CD4-positive, alpha-beta T cell (primary cell): ENCODE measurements at places on chromosomes 5 and 9. TPM values are rescaled to one million over a fixed set of nuclear protein-coding genes. Genes with fewer than 3 reads are reported as not detected.

Gene SLC34A3
- total RNA-seq, result not detected

Gene PTBP3
- total RNA-seq, result 100.0 TPM

DNA sequence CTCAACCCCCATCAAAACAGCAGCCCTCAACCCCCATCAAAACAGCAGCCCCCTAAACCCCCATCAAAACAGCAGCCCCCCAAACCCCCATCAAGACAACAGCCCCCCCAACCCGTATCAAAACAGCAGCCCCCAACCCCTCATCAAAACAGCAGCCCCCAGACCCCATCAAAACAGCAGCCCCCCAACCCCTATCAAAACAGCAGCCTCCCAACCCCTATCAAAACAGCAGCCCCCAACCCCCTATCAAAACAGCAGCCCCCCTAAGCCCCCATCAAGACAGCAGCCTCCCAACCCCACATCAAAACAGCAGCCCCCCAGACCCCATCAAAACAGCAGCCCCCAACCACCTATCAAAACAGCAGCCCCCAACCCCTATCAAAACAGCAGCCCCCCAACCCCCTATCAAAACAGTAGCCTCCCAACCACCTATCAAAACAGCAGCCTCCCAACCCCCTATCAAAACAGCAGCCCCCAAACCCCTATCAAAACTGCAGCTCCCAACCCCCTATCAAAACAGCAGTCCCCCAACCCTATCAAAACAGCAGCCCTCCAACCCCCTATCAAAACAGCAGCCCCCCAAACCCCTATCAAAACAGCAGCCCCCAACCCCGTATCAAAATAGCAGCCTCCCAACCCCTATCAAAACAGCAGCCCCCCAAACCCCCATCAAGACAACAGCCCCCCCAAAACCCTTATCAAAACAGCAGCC lies 1.2 kb downstream of the TPPP start:
- no peaks in the 10 kb centered on the region for H3K36me3 ChIP-seq
- H3K27ac ChIP-seq, result no peak overlapping the region
- DNase-seq, result no peak
- peaks cover 13% of the 10 kb centered on the region for H3K4me1 ChIP-seq

Gene DAB2
- total RNA-seq, result 0.47 TPM

- no peak for DNase-seq
- H3K4me1 ChIP-seq, result no peaks in the 10 kb centered on the region
- no peak overlapping the region for H3K4me3 ChIP-seq
- H3K27me3 ChIP-seq, result no peaks in the 10 kb centered on the region
Observed at GRCh38 chr5:566636-567309, 42.5 kb upstream of the SLC9A3 start.

DNA sequence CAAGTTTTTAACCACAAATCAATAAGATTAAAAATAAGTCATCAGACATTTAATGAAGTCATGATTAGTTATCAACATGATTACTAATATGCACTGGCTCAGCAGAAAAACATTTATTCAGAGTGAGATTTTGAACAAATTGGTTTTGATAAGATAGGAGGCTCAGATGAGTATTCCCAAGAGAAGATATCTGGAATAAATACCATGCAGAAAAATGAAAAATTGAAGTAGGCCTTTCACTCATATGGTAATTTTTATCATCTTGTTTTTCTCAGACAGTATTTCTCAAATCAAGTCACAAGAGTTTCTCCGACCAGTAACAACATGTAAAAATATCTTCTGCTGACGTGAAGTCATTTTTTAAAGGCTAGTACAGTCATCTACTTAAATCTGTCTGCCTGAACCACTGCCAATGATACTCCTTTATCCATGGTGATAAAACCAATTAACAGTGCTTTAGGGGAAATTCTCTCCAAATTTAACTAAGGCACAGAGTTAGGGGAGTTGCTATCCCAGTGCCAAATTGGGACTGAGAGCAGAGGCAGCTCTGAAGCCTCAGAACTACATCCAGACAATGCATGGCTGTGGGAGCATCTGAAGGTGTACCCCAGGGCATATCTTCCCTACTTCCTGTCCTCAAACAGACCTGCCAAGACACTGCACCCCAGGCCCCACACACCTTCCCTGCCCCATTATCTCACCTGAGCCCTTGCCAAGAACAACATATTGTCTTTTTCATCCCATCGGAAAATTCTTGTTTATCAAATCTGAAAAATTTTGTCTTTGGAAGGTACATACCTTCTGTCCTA lies 105.5 kb upstream of the TSLP start:
- no peaks in the 10 kb centered on the region for H3K36me3 ChIP-seq
- peaks cover 2% of the 10 kb centered on the region for H3K27me3 ChIP-seq
- no peaks in the 10 kb centered on the region for H3K4me1 ChIP-seq
- no peak overlapping the region for H3K27ac ChIP-seq

Gene GMCL2
- total RNA-seq, result not detected

DNA sequence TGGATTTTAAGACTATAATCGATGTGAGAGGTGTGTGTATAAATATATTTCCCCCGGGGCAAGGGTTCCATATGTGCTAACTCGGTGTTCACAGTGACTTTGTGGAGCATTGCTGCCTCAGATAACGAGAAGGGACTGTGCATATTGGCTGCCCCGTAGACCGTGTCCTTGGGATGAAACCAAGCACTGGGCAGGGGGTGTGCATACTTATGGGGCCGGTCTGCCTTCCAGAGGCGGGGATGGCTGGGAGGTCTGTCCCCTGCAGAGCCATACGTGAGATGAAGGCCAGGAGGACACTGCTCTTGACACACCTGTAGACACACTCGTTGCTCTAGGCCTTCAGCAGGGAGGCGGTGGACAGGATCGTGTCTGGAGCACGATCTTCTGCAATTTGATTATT lies 56.0 kb upstream of the ZNF354A start:
- H3K4me1 ChIP-seq, result no peaks in the 10 kb centered on the region
- H3K27ac ChIP-seq, result no peak overlapping the region
- no peaks in the 10 kb centered on the region for H3K36me3 ChIP-seq
- no peak for DNase-seq
- no peak overlapping the region for H3K4me3 ChIP-seq

DNA sequence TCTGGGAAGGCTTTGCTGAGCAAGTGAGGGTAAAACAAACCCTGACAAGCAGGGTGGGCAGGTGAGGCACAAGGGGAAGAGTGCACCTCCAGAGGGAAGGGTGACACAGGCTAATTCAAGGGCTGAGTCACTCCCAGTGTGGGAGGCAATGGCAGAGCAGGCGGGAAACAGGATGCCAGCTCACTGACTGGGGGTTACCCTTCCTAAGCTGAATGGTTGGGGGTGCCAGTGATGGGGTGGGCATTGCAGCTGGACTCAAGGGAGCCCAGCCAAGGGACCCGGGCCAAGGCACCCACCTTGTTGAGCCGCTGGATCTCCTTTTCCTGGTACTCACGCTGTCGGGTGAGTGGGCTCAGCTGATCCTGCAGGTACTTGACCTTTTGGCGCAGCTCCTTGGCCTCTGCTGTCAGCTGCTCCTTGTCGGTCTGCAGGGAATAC lies 18.4 kb downstream of the GPX3 start:
- H3K4me1 ChIP-seq, result no peaks in the 10 kb centered on the region
- H3K27me3 ChIP-seq, result no peaks in the 10 kb centered on the region

Gene LHX6
- total RNA-seq, result not detected

DNA sequence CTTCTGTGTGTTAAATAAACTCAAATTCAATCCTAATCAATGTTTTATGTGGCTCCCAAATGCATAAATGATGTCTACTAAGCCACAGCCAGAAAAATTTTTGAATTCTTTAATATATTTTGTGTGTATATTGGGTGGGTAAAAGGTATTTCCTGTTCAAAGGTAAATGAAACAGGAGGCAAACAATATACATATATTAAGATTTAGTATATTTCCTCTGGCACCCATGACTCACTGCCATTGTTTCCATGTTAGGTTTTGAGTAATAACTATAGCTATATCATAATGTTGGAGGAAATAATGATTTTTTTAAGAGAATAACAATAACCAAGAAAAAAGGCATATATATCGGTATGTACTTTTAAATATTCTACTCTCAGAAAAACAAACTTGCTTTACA lies 1071.9 kb upstream of the CDH10 start:
- H3K36me3 ChIP-seq, result no peaks in the 10 kb centered on the region
- no peak for DNase-seq
- no peaks in the 10 kb centered on the region for H3K27me3 ChIP-seq
- H3K4me1 ChIP-seq, result no peaks in the 10 kb centered on the region
- H3K4me3 ChIP-seq, result no peak overlapping the region

DNA sequence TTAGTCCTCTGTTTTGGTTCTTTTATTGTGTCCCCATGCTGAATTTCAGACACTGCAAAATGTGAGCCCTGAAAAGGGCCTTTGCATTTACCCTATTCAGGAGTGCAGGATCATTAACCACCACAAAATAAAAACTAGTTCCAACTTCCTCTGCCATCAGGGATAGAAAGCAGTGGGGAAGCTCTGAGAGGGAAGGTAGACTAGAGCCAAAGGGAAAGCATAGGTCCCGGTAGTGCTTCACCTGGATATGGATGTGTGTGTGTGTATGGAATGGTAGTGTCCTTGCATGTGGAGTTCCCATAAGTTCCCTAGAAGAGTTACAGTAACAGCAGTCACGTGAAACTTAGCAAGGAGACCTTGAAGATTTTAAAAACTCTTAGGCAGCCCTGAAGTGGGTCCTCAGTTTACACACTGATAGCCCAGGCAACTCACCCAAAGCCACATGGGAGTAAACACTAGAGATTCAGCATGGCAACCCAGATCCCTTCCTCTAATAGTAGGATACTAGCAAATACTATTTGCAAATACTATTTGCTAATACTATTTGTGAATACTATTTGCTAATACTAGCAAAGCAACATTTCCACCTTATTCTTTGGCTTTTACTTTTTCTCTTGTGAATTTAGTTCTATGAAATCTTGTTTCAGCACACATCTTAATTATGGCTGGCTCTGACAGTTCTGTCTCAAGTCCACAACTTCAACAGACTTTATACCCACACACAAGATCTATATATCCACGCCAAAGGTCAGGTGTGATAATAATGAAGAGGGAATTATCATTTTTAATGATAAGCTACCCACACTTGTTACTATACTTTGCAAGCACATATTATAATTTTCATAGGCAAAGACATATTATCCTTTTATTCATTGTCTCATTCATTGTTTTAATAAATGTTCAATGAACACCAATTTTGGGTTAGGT lies 70.4 kb upstream of the IFNE start:
- H3K4me3 ChIP-seq, result no peak overlapping the region
- no peaks in the 10 kb centered on the region for H3K36me3 ChIP-seq
- no peak for DNase-seq
- H3K27me3 ChIP-seq, result peaks cover 7% of the 10 kb centered on the region
- no peaks in the 10 kb centered on the region for H3K4me1 ChIP-seq
- no peak overlapping the region for H3K27ac ChIP-seq

DNA sequence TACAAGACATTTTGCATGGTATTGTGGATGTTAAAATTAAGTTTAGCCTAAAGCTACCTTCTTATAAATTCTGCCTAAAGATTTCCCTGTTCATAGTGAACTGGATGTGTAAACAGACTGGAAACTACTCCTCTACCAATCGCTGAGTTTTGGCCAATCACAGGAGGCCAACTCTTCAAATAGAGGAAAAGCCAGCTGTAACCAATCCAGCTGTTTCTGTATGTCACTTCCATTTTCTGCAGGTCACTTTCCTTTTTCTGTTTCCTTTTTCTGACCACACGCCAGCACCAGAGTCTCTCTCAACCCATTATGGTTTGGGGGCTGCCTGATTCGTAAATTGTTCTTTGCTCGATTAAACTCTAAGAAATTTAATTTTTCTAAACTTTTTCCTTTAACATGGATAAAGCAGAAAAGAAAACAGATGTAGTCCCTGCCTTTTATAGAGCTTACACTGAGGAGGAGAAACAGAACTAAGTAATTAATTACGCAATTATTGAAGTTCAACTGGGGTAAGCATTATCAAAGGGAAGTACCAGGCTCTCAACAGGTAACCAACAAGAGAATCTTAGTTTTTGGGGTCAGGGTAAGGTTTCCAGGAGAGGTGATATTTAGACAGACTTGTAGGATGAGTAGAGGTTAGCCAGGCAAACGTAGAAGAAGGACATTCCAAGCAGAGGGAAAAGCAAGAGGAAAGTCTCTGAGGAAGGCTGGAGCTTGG lies 27.7 kb downstream of the RANBP3L start:
- no peaks in the 10 kb centered on the region for H3K36me3 ChIP-seq
- H3K27me3 ChIP-seq, result no peaks in the 10 kb centered on the region
- no peaks in the 10 kb centered on the region for H3K4me1 ChIP-seq
- H3K27ac ChIP-seq, result no peak overlapping the region
- DNase-seq, result no peak

Gene OCLN
- total RNA-seq, result 5.5 TPM

Gene ITGA2
- total RNA-seq, result 0.03 TPM

Gene ADAMTS2
- not detected for total RNA-seq

GRCh38 chr5:143509758-143510221 lies 106.3 kb upstream of the NR3C1 start:
- no peaks in the 10 kb centered on the region for H3K27me3 ChIP-seq
- no peaks in the 10 kb centered on the region for H3K4me1 ChIP-seq
- H3K4me3 ChIP-seq, result no peak overlapping the region
- H3K36me3 ChIP-seq, result no peaks in the 10 kb centered on the region
- DNase-seq, result no peak

Gene ABCA1
- 14.1 TPM for total RNA-seq

GRCh38 chr5:179805529-179806249 lies 977 bp downstream of the MGAT4B start:
- H3K36me3 ChIP-seq, result peaks cover 4% of the 10 kb centered on the region
- H3K4me1 ChIP-seq, result peaks cover 57% of the 10 kb centered on the region
- DNase-seq, result no peak
- H3K27ac ChIP-seq, result peak overlapping the region; percentile 44
- peak overlapping the region; percentile 60 for H3K4me3 ChIP-seq

- DNase-seq, result no peak
- H3K4me1 ChIP-seq, result peaks cover 86% of the 10 kb centered on the region
- no peak overlapping the region for H3K4me3 ChIP-seq
- H3K36me3 ChIP-seq, result no peaks in the 10 kb centered on the region
Observed at GRCh38 chr5:134085411-134085810, 29.1 kb upstream of the TCF7 start.

Gene NAIP
- 6.8 TPM for total RNA-seq

DNA sequence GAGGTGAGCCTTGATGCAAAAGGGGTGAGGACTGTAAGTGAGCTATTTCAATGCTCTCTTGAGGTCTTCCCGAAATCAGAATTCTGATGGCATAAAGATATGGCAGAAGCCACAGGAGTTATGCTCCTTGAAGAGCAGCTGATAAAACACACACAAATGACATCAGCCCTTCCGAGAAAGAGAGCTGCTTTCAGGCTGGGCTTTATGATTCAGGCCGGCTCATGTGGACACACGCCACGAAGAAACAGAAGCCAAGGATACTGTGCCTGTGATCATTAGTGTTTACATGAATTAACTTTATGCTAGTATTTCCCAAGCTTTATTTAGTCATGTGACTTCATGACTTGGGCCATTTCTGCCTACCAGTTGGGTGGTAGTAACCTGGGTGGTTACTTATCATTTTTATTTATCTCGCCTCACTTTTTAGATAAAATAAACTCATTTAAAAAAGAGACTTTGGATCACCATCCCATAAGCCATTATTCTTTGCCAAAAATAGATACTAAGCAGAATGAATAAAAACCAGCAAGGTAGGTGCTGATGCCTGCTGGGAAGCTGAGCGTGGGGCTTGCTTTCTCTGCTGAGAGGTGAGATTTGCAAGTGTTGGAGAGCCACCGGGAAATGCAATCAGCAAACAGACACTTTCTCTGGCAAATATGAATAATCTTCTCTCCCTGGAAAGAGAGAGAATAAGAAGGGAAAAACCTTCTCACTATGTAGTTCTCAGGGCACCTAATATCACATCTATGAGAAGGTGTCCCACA lies 73.0 kb upstream of the SLC25A51 start:
- H3K4me3 ChIP-seq, result no peak overlapping the region
- no peaks in the 10 kb centered on the region for H3K4me1 ChIP-seq
- H3K36me3 ChIP-seq, result no peaks in the 10 kb centered on the region
- no peak for DNase-seq
- H3K27me3 ChIP-seq, result no peaks in the 10 kb centered on the region
